ENCODE measurements at places on chromosomes 6 and 20.

GRCh38 chr6:158596861-158597260, 37.0 kb downstream of the TMEM181 start:
- DNase-seq, result no peak

DNA sequence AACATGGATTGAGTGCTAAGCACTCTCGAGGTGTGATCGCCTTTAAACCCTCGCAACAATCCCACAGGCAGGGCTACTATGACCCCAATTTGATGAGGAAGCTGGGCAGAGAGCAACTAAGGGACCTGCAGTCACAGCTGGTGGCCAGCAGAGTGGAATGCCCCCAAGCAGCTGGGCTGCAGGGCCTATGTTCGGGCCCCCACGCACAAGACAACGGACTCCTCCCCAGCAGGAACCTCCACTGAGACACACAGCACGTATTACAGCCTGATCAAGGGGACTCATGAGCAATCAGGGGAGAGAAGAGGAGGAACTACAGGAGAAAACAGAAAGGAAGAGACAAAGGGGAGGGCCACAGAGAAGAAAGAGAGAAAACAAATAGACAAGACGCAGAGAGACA, 21.7 kb downstream of the CST7 start:
- peak; percentile 38 for DNase-seq

DNA sequence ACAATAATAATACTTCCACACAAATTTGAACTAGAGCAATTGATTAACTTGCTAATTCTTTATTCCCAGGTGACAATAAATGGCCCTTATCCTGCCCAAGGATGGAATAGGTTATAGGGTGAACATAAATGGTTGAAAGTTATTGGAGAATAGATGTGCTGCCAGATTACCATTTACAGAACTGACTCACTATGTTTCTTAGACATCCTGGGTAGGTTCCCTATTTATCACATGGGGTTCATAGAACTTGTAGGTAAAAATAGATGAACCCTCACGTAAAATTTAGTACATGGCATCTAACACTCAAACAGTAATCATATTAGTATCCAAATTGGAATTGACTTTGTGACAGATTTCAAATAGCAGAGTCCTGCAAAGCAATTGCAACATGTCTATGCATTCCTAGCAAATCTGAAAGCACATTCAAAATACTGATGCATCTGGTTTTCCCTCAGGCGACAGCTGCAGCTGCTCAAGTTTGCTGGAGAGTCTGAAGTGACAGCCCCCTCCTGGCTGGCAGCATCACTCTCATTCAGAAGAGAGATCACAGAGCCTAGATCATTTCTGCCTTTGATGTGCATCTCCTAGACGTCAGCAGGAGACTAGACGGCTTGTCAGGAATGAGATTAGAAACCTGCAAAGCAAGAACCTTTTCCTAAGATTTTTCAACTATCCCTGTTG, 80.2 kb upstream of the RNF217 start:
- DNase-seq, result no peak

DNA sequence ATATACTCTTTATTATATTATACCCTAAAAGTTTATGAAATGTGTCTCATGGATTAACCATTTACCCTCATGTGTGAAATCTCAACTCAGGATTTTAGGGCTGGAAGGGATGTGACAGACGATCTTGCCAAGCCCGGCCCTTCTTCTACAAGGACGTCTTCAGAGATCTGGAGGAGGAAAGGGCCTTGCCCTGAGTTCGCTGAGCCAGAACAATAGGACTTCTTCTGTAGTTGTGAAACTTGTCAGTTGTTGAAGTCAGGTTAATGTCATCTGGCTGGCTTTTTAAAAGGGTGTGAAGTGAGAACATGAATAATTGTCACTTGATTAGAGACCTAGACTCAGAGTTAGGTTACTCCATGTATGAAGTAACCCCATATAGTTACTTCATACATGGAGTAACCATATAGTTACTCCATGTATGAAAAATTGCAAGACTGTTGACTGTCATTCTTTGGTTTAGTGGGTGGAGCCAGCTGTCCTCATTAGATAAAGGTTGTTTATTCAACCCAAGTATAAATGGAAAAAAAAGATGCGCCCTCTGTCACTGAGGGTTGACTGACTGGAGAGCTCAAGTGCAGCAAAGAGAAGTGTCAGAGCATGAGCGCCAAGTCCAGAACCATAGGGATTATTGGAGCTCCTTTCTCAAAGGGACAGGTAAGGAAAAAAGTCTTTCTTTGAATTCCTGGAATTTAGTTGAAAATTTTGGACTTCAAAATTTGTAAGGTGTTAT, at the start of gene ARG1:
Gene ARG1, plus strand, starts transcription at position 541 of the 730 bp plus-strand sequence. Its CDS starts 57 bp downstream, at position 598.
- DNase-seq, result no peak

- no peak for DNase-seq
Measured at GRCh38 chr6:82608781-82609180, 245.2 kb downstream of the TPBG start.

DNA sequence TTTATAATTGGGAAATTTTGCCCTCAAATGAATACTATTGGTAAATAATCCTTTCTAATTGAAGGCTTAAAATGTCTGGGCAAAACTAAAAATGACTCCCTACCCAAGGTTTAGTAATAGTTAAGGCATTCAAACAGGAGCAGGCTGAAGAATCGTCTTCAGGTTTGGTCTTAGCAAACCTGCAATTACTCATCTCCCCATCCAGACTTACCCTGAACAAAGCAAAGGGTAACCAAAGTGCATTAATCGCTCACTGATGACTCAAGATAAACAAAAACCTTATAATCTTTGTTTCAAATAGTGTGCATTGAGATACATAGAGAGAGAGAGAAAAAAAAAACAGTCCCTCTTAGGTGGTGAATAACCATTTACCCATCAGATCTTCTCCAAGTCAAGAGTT, 225.5 kb downstream of the BMP2 start:
- no peak for DNase-seq

DNA sequence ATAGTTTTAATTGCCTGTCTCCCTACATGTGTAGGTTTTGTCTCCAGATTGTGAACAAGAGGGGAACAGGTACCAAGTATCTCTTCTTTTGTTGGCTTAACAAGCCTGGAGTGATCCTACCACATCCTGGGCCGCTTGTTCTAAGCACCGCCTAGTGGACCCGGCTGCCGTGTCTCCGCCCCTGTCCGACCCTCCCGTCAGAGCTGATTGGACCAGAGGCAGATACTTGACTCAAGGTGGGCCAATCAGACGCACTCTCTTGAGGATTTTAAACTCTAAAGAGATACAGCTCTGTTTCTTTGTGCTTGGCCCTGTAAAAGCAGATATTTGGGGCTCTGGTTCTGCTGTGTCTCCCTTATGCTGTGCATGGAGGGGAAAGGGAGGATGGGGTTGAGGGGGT, 68.2 kb downstream of the PRDM1 start:
- no peak for DNase-seq

- no peak for DNase-seq
Measured at GRCh38 chr20:32580219-32580969, 4.7 kb downstream of the NOL4L start.

DNA sequence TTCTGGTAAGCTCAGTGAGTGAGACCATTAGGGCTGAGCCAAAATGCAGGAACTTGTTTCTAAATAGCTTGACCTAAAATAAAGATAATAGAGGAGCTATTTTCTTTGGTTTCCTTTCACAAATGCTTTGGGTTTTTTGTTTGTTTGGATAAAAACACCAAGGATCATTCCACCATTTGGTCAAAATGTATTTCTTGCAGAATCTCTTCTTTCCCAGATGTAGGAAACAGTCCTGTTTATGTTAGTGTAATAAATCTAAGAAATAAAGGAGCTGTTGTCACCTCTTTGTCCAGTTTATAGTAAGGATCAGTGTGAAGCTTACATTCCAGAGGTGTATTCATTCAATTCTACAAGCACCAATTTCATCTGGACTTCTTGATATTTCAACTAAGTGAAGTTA, 297.8 kb downstream of the GJA1 start:
- DNase-seq, result no peak

DNA sequence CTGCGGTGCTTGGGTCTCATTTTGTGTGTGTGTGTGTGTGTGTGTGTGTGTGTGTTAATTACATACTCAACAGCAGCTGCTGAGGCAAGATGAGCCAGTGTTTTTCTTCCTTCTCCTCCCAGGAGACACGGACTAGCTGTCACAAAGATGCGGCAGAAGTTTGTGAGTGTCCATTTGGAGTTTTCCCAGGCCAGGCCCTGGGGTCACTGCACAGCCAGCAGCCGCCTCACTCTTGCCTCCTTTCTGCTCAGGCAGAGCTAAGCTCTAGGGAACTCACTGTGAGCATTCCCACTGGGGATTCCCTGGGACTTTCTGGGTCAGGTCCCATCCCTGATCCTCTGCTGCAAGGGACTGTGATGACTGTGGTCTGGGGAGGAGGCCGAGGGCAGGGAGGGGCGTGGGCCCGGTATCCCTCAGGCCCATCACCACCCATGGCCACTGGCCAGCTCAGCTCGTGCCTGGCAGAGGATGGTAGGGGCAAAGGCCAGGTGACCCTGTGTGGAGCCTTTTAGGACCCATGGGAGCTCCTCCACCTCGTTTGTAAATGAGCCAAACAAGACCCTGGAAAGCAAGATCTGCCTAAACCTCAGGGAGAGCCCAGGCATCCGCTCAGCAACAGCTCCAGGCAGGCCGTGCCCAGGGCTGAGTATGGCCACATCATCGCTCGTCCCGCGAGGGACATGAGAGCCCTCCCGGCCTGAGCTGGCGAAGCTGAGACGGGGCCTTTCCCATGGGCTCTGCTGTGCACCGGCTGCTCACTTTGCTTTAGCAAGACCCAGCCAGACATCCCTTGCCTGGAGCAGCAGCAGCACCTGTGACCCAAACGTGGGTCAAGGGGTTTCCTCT, 102.0 kb downstream of the PSMB1 start:
- DNase-seq, result no peak

DNA sequence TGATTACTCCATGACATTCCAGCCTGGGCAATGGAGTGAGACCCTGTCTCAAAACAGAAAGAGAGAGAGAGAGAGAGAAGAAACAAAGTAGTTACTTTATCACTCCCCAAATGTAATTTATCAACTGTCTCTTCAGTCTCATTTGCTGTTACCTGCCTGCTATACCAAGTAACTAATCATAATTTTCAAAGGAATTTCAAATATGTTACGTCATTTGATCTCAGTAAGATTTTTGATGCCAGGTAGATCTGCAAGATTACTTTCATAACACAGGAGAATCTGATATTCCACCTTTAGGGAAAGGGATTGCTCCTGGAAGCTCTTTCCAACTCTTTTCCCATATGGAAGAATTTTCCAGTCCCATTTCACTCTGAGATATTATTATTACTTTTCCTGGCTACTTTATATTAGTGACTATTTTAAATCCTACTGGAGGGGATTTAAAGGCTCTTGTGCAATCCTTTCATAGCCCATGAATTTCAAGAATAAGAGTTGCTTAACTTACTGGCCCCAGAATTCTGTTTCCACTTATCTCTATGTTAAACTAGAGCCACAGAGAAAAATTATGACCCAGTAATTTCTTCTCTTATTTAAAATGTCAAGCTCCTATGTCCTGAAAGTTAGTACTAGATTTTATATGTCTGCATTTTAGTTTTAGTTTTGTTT, 390.2 kb upstream of the FLRT3 start:
- no peak for DNase-seq

- peak; percentile 25 for DNase-seq
Measured at GRCh38 chr6:36683656-36684446, 5.3 kb downstream of the CDKN1A start.

All from CD14-positive monocyte (primary cell).